ENCODE measurements at places on chromosomes 16 and 17. TPM values are rescaled to one million over a fixed set of nuclear protein-coding genes. Genes with fewer than 3 reads are reported as not detected.

Gene TMC8
- total RNA-seq = 8.7 TPM

Gene MAPT
- total RNA-seq = 8.3 TPM

Gene HOXB5
- 3.7 TPM for total RNA-seq

Gene CES5A
- total RNA-seq = not detected
